ENCODE measurements at places on chromosomes 1 and 21. TPM values are rescaled to one million over a fixed set of nuclear protein-coding genes. Genes with fewer than 3 reads are reported as not detected.

DNA sequence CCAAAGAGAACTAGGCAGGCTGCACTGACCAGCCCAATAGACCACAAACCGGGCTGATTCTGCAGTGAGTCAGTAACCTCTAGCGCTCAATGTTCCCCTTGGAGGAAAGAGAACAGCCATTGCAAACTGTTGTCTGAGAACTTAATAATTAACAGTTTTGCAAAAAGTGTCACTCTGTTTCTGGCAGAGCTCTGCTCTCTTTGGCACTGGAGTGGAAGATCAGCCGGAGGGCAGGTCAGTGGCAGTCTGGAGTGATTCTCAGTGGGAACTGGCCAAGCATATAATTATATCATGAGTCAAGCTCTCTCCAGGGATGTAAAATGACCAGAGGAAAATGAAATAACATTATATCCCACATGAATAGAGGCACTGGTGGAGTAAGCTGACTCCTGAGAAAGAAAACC is 238.3 kb downstream of the HLX start:
- no peaks in the 10 kb centered on the region for H3K27me3 ChIP-seq
- H3K36me3 ChIP-seq = no peaks in the 10 kb centered on the region
- no peak overlapping the region for H3K4me3 ChIP-seq
- H3K4me1 ChIP-seq = peaks cover 16% of the 10 kb centered on the region
- DNase-seq = no peak
- H3K27ac ChIP-seq = no peak overlapping the region

DNA sequence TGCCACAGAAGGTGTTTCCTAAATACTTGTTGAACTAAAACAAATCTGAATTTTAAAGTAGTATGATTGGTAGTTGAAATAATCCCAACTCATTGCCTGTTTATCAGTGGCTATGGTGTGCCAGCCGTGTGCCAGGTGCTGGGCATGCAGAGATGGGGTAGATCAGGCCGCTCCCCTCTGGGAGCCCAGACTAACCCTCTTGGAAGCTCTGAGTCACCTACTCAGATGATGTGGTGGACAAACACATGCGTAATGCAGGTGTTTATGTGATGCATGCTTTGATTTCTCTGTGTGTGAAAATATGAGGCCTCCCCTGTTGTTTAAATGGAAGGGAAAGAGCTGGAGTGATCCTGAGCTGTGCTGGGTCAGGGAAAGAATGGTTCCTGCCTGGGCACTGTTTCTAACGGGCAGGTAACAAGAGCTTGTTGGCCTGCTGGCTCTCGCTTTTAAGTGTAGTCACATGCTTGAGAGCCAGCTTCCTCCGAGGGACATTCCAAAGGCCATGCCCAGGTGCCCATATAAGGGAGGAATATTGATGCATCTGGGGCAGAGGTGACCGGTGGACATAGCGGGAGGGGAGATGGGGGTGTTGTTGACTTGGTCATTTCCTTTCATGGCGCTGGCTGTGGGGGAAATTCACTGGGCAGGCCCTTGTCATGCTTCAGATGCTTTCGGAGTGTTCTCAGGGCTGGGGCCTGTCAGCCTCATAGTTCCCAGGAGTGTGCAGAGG is 10.2 kb downstream of the MFN2 start:
- H3K4me1 ChIP-seq = peaks cover 13% of the 10 kb centered on the region
- no peaks in the 10 kb centered on the region for H3K27me3 ChIP-seq
- H3K36me3 ChIP-seq = peaks cover 65% of the 10 kb centered on the region
- no peak for DNase-seq
- H3K4me3 ChIP-seq = no peak overlapping the region

DNA sequence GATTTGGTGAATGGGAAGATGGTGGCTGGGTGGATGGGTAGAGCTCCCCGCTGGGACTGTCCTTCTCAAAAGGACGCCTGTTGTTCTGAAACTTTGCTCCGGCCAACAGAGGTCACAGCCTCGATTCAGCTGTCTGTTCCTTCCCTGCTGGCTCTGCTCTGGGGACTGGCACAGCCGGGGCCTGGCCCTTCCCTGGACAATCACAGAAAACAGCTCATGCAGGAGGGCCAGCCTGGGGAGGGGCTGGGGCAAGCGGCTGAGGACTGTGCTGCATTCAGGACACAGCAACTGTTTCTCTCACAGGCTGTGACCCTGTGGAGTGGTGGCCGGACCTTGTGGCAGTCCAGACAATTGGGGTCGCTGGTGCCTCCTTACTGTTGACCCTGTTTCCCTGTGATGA is 110.7 kb upstream of the TMEM51 start:
- no peak overlapping the region for H3K4me3 ChIP-seq
- H3K27me3 ChIP-seq = no peaks in the 10 kb centered on the region
- H3K4me1 ChIP-seq = no peaks in the 10 kb centered on the region
- no peak overlapping the region for H3K27ac ChIP-seq

- no peak overlapping the region for H3K27ac ChIP-seq
- H3K27me3 ChIP-seq = no peaks in the 10 kb centered on the region
- no peak overlapping the region for H3K4me3 ChIP-seq
- no peak for DNase-seq
These were observed 28.8 kb upstream of the LPGAT1 start for GRCh38 chr1:211859405-211859804.

DNA sequence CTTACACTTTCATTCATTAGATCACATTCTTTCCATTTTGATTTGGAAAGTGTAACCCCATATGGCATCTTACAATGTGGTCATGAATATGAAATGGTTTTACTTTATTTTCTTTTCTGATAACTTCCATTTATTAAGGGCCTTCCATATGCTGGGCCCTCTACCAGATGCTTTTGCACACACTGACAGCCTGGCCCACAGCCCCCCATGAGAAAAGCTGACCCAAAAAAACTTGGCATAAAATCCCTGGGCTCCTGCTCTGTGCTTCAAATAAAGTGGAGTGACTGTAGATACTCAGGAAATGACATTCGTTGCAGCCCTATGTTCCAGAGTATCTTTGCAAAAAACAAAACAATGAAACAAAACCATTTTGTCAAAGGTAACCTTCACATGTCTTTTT is 48.8 kb downstream of the PRDX6 start:
- H3K4me3 ChIP-seq = no peak overlapping the region
- H3K27ac ChIP-seq = no peak overlapping the region
- H3K4me1 ChIP-seq = no peaks in the 10 kb centered on the region
- H3K27me3 ChIP-seq = no peaks in the 10 kb centered on the region

DNA sequence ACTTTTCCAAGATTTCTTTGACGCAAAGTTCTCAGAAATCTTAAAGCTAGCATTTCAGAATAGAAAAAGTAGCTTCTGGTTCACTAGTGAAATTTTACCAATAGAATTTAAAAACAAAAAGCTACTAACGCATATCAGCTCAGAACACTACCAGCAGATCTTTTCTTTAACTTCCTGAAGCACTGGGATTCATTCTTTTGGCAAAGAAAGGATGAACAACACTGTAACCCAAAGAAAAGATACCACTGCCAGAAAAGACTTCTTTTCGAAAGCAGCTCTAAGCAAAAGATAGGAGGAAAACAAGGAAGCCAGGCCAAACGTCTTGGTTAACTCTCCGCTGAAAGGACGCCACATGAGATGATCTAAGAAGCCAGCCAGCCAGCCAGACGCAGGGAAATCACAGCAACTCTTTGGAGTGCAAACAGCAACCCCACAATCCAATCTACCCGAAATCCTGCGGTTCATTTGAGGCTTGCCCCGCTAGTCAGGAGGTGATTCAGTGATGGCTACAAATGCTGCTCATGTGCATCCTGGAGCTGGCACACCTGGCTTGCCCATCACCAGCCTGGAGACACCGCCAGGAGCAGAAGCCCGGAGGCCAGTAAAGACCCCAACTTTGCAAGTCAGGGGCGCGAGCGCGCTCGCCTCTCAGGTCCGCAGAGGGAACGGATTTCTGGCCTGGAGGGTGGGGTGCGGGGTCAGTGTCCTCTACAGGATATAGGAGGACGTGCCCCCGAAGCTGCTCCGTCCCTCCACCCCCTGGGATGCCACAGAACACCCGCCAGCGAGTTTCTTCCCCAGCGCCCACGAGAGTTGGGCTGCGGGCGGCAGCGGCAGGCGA is 812 bp downstream of the NBPF1 start:
- DNase-seq = peak; percentile 78
- peaks cover 3% of the 10 kb centered on the region for H3K36me3 ChIP-seq
- H3K27ac ChIP-seq = no peak overlapping the region
- H3K4me1 ChIP-seq = peaks cover 11% of the 10 kb centered on the region
- H3K27me3 ChIP-seq = 0 out of 2 replicates have a peak, but pooled peaks cover 4% of the 10 kb centered on the region

- peak within 1 kb of the TSS; percentile 71 for H3K27ac ChIP-seq
- peak within 1 kb of the TSS; percentile 51 for H3K4me3 ChIP-seq
- peak; percentile 21 for DNase-seq
- peaks cover 28% of the 10 kb centered on the region for H3K4me1 ChIP-seq
- H3K36me3 ChIP-seq = peaks cover 6% of the 10 kb centered on the region
These were observed at the start of gene GPX7 for GRCh38 chr1:52601991-52602855. TSS of gene GPX7 (plus strand) at chr1:52602371. CDS start at chr1:52602410, 39 bp downstream.

The KCNQ4 gene
- total RNA-seq = 0.05 TPM

All from SJSA1 (cell line).